ENCODE measurements at places on chromosomes 12 and 14.

- DNase-seq = no peak
These were observed 22.2 kb downstream of the RALGAPA1 start for GRCh38 chr14:35786856-35787255.

DNA sequence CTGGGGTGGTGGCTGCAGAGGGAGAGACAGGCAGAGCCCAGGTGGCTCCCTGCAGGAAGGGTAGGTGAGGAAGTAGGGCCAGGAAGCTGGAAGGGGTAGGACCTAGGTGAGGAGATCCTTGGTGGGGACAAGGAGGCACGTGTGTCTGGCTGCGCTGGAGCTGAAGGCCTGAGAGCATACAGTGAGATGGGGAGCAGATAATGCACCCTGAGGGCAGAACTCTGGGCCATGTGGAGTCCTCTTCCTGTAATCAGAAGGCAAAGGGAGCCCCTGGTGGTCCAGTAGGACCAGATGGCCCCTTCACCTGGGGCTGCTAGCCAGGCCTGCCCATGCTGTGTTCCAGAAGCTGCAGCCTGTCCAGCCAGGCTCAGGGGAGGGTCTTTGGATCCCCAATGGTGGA, 15.3 kb upstream of the KRT80 start:
- DNase-seq = no peak

- no peak for DNase-seq
These were observed 153.4 kb downstream of the EFCAB11 start for GRCh38 chr14:89801136-89801535.

DNA sequence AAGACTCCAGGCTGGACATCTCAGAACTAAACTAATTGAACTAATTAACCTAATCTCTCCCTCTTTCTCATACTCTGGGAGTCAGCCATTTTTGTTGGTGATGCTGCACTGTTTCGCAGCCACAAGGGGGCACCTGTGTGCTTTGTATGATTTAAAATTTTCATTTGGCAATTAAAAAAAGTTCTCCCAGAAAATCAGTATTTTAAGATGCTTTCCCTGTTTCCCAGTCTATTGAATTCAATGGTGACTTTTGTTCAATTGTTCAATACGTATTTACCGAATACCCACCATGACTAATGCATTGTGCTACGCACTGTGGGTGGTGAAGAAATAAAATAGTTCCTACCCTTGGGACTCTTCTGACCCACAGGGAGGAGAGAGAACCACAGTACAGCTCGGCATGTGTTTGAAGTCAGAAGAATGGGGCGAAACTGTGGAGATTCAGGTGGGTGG, 63.7 kb downstream of the ZNF664 start:
- DNase-seq = no peak

GRCh38 chr12:25187781-25188180, 7.2 kb downstream of the DNAI7 start:
- DNase-seq = no peak

- no peak for DNase-seq
These were observed 4.5 kb upstream of the FBXW8 start for GRCh38 chr12:116906285-116906684.

- no peak for DNase-seq
These were observed 54.9 kb upstream of the GPR68 start for GRCh38 chr14:91299121-91300115.

DNA sequence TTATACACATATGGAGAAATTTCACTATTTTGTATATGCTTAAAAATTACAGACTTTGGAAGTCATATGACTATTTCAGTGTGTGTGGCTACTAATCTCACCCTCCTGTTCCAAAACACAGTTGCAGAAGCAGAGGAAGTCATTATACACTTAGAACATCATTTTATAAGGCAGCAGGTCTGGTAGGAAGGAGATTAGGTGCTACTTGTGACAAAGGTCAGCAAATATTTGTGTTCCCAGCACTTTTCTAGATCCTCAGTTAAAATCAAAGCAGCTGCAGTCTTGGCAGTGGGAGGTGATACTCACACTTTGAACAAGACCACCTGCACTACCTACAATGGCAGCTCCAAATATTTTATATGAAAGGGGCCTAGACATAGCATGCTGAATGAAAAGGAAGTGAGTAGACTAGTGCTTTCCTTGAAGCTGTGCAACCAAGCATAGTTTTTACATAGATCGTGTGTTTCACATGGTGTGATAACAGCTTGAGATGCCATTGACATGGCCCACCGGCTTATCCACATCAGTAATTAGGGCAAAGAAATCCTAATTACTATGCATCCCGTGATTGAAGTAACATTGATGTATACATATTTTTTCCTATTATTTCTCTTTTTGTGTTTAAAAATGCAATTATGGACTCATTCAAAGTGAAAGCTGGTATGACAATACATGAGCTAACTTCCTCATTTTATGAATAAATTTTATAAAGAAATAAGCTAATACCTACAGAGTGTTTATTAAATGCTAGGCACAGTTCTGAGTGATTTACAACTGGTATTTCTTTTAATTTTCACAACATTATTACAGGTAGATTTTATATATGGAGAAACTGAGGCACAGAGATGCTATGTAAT, 5.3 kb downstream of the GYS2 start:
- DNase-seq = no peak

DNA sequence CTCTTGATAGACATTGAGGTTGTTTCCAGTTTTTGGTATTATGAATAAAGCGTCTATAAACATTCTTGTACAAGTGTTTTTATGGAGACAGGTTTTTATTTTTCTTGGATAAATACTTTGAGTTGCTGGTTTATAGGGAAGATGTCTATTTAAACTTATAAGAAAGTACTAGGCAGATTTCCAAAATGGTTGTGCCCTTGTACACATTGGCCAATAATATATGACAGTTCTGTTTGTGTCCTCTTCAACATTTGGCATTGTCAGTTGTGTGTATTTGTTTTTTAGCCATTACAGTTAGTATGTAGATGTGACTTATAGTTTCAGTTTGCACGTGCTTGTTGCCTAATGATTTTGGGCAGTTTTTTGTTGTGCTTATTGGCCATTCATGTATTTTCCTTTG, 42.1 kb downstream of the VRK1 start:
- DNase-seq = no peak

GRCh38 chr14:104362761-104363605, 216.6 kb upstream of the C14orf180 start:
- DNase-seq = no peak

DNA sequence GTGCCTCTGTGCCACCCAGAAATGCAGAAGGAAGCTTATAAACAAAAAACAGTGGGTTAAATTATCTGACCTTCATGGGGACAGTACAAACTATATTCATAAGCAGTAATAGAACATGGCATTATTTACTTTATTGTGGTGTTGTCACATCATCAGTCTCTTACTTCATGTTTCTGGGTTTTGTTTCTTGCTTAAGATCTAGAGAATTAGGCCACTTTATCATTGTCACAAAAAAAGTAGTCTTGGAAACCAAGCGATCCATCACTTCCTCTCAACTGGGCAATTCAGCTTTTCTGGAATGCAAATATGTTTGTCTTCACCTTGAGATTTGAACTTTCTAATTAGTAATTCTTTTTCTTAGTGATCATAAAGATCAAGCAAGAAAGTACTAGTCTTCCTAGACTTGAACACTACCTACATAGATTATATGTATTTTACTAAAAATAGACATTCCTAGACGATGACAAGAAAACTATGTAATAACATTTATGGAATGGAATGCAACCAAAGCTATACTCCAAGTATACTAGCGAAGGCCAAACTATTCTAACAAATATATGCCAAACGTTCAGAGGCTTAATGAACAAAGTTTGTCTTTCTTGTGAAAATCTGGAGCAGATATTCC, 363.4 kb downstream of the DAD1 start:
- no peak for DNase-seq

GRCh38 chr12:97181571-97182265, 274.7 kb downstream of the NEDD1 start:
- no peak for DNase-seq

GRCh38 chr12:56206452-56207166, 15.1 kb downstream of the RNF41 start:
- no peak for DNase-seq

DNA sequence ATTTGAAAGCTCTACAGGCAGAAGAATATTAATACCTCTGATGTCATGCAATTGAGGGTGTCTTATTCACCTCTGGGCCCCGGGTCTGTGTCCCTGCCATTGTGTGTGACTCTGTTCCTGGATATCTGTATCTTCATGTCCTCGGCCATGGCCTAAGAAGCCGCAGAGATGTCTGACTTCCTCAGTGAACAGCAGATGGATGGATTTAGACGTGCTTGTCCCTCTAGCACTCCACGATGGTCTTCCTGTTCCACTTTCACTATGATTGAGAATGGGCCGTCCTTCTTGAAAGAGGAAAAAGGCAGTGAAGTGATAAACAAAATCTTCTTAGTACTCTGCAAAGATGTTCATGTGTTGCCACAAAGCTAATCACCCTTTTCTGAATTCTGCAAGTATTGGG, 217.4 kb downstream of the SLC41A2 start:
- DNase-seq = no peak

GRCh38 chr14:61655777-61656176, 39.5 kb upstream of the HIF1A start:
- DNase-seq = no peak

DNA sequence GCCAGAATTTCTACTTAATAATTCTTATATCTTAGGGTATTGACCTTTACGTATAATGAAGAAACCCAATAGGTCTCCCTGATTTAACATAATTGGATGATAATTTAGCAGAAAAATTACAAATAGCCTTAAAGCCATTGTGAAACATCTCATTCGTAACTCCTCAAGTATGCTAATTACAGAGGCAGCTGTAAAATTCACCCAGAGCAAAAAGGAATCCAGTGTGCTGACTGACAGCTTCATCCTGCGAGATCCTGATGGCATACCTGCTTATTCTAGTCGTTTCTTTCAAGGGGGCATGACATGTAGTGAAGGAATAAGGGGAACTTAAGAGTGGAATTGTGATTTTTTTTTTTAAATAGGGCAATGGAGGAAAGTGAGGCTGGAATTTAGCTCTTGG, 291.5 kb downstream of the FUT8 start:
- no peak for DNase-seq

GRCh38 chr14:79089576-79089975, 919.4 kb downstream of the NRXN3 start:
- DNase-seq = no peak

DNA sequence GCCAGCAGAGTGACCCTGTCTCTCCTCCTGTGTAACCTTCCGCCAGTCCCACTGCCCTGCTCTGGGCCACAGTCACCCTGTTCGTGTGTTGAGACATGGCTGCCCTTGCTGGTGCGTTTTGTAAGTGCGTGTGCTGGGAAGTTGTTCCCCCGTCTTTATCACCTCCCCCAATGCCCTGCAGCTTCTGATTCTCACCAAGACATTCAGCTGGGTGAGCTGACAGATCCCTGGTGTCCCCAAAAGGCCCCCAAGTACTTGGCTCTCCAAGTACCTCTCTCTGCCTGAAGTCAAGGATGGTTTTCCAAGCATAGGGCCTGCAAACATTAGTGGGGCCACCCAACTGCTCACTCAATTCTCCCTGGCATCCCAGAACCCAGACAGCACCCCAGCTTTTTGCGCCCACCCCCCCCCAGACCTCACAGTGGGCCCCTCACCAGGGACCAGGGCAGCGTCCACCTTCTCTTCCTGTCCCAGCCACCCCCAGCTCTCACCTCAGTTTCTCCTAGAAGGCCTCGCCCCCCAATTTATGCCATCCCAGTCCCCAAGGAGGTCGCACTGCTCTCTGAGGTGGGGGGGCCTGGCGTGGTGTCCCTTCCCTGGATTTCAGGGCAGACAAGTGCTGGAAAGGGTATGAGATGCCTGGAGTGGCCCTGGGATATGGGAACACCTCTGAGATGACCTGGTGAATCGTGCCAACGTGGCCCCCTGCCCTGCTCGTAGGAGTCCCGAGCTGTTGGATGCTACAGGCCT, 51.8 kb upstream of the EML1 start:
- DNase-seq = no peak

DNA sequence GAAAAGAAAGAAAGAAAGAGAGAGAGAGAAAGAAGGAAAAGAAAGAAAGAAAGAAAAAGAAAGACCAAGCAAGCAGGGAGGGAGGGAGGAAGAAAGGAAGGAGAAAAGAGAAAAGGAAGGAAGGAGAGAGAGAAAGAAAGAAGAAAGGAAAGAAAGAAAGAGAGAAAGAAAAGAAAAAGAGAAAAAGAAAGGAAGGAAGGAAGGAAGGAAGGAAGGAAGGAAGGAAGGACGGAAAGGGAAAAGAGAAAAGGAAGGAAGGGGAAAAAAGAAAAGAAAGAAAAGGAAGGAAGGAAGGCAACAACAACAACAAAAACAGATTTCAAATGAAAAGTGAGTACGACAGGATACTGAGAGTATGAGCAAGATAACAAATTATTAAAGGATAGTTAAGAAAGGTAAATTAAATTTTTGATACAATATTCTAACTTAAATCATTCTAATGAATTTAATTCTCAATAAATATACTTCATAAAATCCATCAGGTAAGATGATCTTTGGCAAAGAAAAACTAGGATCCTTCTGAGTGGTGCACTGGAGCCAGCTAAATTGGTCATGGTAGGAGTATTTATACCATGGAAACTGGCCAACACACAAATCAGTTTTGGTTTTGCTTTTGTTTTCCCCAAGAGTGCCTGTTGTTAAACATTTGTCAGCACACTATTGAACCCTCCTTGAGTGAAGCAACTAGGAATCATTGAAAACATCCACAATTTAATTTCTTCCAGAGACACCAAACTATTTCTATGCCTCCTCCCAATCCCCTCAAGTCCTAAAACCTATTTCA, 56.1 kb upstream of the DYRK2 start:
- no peak for DNase-seq

DNA sequence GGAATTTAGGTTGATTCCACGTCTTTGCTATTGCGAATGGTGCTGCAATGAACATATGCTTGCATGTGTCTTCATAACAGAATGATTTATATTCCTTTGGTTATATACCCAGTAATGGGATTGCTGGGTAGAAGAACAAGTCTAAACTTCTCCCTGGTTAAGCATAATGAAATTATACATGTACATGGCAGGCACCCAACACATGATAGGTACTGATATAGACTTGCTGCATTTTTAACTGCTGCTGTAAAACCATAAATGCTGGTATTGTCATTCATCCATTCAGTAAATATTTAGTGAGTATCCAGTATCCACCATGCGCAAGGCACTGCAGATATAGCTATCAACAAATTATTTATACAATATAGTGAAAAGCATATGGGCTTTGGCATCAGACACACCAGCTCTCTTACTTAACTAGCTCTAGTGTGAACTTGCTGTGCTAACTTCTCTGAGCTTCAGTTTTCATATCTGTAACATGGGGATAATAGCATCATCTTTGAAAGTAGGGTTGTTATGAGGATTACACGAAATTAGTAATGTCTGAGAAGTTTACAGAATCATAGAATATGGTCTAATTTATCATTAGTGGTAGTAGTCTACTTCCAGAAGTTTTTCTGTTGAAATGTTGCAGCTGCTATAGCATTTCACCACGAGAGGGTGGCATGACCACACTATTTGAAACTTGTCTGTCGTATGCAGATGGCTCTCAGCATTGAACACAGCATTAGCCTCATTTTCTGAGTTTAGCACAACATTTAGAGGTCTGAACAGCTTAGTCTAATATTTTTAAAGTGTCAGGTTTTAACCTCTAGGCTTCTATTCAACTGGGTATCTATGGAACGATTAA, 32.0 kb upstream of the SEL1L start:
- DNase-seq = no peak
